ENCODE measurements at places on chromosomes 7 and 10.

DNA sequence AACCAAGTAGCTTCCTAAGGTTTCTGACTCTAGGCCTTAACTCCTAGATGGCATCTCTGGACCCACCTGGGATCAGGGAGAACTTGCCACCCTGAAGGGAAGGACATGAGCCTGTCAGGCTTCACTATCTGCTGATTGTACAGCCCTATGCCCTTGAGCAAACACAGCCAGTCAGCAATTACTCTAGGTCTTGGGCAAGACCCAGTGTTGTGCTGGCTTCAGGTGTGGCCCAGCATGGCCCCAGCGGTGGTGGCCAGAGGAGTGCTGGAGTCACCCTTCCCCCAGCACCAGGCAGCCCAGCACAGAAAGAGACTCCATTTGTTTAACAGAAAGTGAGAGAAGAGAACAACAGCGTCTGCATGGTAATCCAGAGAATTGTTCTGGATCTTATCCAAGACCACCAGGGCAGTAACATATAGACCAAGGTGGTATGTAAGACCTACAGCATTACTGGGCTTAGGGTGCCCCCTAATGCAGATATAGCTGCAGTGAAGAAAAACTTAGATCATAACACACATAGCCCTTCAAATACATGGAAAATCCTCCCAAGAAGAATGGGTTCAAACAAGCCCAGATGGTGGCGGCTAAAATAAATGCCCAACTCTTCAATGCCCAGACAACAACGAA, 207.7 kb downstream of the MAGI2 start:
- DNase-seq = no peak

GRCh38 chr7:30169579-30169978, 34.8 kb downstream of the MTURN start:
- no peak for DNase-seq

GRCh38 chr7:20786421-20786778, 286 bp downstream of the SP8 start:
- DNase-seq = no peak

DNA sequence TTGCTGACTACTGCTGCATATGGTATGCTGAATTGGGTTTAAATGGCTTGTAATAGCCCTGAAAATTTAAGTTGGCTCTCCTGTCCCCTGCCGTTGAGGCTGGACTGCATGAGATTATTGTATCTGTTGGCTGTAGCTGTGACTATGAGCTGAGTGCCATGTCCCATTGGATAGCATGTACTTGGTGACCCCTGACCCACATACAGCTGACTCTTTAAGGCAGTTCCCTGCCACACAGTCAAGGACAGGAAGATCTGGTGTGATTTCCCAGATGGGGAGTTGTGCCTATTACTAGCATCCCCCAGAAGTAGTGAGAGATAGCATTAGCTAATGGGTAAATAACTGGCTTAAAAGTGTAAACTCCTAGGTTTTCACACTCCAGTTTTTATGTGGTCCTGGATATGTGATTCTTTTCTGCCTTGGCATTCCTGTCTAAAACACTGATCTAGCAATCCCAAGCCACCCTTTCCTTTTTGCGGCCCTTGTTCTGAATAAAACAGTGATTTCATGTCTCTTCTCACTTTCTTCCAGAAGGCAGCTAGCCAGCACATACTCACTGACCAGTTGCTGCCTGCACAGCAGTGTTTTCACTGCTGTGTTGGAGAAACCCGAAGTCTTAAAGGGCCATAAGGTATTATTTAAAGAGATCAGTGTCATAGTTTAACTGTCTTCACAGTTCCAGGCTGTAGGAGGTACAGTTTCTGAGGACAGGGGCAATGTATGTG, 35.9 kb downstream of the LRRC4 start:
- no peak for DNase-seq

DNA sequence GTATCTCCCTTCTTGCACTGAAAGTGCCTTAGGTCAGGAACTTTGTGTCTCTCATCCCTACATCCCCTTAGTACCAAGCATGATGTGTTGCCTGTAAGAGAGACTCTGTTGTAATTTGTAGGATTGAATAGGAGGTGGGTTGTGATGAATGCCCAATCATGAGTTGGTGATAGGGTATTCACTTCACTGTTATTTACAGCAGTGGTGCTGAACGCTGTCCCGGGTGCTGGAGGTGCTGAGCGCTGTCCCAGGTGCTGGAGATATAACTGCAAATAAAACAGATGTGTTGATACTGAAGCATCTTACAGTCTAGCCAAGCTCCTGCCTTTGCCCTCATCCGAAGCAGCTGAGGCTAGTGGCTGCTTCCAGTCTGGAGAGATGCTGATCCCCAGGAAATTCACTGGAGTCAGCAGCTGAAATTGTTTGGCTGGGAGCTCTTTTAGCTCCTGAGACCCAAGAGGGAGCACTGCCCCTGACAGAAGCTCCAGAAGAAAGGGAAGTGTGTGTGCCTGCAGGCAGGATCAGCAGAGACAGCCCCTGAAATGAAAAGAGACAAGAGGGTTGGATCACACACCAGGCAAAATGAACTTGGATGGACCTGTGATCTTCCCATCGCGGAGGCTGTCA, 183.4 kb downstream of the SORCS3 start:
- DNase-seq = no peak

DNA sequence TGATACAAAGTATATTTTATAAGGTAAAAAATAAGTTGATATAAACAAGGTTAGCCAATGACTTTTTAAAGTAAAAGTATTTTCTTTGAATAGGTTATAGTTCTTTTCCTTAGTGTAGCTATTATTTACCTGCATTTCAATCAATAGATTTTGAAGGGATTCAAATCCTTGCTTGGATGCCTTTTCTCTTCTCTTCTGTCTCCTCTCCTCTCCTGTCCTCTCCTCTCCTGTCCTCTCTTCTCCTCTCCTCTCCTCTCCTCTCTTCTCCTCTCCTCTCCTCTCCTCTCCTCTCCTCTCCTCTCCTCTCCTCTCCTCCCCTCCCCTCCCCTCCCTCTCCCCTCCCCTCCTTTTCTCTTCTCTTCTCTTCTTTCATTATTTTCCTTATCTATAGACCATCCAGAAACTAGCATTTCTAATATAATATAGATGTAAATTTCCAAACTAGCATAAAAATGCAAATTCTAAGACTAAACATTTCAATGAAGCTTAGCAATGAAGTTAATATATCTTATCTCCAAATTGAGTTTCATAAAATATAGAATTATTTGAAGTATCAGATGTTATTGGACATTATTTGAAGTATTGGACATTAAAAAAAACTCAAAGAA, 60.5 kb upstream of the PRKCQ start:
- DNase-seq = no peak

DNA sequence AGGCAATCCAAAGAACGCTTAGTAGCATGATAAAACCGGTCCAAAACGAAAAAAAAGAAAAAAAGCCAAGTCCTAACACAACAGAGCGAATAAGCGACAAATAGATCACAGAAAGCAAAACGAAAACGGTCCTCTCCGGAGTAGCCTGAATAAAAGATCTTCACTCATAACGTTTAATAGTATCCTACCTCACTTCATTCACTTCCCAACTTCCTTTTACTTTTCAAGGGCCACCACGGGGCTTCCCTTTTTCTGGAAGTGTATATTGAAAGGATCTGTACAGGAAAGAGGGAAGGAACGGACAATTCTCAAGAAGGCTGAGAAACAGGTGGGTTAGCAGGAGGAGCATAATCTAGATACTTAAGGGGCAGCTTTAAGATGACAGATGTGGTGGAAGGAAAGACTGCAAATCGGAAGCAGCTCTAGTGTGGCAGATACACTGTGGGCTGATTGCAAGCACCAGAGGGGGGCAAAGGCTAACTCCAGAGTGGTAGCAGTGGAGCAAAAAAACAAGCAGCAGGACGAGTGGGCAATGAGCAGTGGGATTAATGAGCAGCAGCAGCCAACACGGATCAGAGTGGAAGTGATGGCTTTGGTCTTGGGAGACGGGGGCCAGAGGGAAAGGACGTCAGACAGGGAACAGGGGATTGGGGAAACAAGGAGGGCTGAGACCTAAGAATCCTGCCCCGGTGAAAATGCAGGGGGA, 866 bp downstream of the CNOT4 start:
- DNase-seq = no peak

GRCh38 chr10:79380125-79380945, 33.1 kb downstream of the PPIF start:
- DNase-seq = no peak

DNA sequence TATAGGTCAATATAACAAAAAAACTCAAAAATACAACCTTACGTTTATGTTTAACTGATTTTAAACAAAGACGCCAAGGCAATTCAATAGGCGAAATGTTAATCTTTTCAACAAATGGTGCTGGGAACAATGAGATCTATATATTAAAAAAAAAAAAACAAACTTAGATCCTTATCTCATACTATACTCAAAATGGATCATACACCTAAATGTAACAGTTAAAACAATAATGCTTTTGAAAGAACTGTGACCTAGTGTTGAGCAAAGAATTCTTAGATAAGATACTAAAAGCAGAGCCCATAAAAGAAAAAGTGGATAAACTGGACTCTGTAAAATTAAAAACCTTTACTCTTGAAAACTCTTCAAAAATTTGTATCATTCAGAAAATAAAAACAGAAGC, 8.6 kb downstream of the TMEM168 start:
- DNase-seq = no peak
